ENCODE measurements at places on chromosomes 1 and 21.

DNA sequence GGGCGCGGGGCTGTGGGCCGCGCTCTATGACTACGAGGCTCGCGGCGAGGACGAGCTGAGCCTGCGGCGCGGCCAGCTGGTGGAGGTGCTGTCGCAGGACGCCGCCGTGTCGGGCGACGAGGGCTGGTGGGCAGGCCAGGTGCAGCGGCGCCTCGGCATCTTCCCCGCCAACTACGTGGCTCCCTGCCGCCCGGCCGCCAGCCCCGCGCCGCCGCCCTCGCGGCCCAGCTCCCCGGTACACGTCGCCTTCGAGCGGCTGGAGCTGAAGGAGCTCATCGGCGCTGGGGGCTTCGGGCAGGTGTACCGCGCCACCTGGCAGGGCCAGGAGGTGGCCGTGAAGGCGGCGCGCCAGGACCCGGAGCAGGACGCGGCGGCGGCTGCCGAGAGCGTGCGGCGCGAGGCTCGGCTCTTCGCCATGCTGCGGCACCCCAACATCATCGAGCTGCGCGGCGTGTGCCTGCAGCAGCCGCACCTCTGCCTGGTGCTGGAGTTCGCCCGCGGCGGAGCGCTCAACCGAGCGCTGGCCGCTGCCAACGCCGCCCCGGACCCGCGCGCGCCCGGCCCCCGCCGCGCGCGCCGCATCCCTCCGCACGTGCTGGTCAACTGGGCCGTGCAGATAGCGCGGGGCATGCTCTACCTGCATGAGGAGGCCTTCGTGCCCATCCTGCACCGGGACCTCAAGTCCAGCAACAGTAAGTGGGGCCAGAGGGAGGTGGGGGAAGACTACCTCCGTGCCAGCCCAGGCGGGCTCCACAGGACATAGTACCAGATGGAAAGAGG, 808 bp downstream of the MAP3K21 start:
- DNase-seq: peak; percentile 41

GRCh38 chr1:221316491-221317056, 425.3 kb downstream of the DUSP10 start:
- DNase-seq: no peak

DNA sequence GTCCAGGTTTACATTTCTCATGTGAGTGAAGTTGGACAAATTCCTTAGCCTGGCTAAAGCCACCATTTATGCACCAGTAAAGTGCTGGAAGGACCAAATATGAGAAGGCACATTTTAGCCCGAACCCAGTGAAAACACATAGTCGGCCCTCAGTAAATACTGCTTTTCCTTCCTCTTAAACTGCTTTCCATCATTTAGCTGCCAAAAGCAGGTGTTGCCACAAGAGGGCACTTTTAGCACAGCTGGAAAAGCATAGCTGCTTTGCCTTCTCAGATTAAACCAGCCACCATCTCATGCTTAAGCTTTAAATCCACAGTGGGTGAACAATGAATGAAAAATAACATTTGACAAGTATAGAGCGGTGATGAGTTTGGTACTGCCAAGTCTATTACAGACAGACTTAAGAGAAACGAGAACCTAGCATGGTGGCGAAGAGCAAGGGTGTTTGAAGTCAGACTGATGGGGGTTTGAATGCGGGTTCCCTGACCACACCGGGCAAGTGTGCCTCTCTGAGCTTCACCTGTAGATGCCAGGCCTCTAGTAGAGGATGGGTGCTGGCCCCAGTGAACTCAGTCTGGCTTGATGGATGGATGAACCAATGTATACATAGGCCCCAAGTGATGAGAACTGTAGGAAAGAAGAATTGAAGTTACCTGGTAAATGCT, 57.8 kb downstream of the SLC35D1 start:
- peak; percentile 67 for DNase-seq

GRCh38 chr1:187617776-187618175, 789.0 kb downstream of the PLA2G4A start:
- no peak for DNase-seq

DNA sequence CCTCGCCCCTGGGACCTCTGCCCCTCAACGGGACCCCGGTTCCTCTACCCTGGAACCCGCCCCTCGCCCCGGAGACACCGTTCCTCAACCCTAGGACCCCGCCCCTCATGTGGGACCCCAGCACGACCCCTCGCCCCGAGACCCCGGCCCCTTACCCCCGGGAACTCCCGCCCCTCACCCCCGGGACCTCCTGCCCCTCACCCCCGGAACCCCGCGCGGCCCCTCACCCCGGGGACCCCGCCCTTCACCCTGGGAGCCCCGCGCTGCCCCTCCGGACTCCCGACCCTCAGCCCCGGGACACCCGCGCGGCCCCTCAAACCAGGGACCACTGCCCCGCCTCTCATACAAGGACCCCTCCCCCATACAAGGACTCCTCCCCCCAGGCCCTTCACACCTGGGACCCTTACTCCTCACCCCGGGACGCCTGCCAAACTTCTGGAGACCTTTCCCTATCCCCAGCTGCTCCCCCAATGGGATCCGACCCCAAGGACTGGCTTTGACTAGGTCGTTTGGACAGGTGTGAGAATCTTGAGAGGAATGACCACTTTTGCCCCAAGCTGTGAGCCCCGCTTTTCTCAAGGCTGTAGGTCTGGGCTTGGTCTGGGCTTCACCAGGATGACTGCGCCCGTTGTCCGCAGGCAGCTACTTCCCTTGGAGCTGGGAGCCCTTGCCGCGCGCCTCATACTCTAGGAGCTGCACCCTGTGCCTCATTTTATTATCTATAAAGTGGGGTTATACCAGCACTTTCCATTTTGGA, 843 bp downstream of the DIP2A start:
- DNase-seq: peak; percentile 43

GRCh38 chr1:80258659-80259058, 1252.1 kb upstream of the ADGRL4 start:
- DNase-seq: no peak

GRCh38 chr21:38766987-38767722, 38.6 kb upstream of the ETS2 start:
- DNase-seq: peak; percentile 73

DNA sequence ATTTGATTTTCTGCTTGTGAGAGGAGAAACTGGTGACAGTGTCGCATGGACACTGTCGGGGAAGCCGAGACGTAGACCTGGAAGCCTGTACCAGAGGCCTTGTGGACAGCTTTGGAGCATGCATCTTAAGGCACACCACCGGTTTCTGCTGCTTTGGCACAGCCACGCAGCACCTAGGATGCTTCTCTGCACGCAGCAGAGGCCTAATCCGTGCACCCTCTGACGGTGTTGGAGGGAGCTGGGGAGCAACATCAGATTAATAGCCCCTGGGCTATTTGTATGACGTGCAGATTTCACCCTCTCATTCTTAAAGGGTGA, 30.3 kb downstream of the TEX35 start:
- DNase-seq: no peak

DNA sequence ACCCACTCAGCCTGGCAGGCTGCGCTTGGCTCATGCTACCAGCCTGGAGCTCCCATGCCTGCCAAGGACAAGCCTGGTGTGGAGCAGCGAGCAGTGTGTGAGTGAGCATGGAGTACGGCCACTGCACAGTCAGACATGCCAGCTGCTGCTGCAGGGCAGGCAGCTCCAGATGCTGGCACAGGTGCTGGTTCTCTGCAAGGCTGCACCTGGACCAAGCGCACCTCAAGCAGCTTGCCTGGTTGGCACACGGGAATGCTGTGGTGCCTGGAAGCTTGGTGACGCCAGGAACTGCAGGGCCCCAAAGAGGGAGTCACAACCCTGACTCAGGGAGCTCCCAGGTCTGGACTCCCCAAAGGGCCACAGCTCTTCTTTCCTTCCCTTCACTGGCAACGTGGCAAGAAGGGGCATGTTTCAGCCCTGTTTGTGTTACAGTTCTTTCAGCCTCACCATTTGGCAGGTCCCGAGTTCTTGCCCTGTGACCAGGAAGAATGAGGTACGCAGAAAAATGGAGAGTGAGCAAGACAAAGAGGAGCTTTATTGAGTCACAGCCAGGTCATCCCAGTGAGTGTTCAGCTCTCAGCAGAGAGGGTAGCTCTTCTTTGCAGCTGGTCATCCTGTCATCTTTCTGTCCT, 26.1 kb downstream of the ACOT7 start:
- DNase-seq: no peak

- no peak for DNase-seq
Measured at GRCh38 chr1:31804098-31804497, 11.7 kb downstream of the SPOCD1 start.

- no peak for DNase-seq
Measured at GRCh38 chr1:112850034-112850757, 105.8 kb downstream of the SLC16A1 start.

- peak; percentile 27 for DNase-seq
Measured at GRCh38 chr1:4655674-4656532, 1.5 kb downstream of the AJAP1 start.

DNA sequence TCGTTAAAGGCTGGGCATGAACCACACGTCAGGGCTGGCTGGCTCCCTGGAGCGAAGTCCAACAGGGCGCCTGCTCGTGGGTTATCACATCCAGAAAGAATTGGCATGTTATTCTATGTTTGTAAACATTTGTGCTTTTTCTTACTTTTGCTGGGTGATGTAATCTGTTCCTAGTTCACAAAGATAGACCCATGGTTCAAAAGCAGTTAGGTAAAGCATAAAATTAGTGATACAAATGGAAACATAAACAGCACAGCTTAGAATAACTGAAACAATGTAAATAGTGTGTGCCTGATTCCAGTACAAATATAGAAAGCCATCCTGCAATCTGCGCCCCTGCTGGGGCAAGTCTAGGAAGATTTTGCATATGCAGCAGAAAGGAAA, 184.0 kb upstream of the C1orf174 start:
- DNase-seq: no peak

DNA sequence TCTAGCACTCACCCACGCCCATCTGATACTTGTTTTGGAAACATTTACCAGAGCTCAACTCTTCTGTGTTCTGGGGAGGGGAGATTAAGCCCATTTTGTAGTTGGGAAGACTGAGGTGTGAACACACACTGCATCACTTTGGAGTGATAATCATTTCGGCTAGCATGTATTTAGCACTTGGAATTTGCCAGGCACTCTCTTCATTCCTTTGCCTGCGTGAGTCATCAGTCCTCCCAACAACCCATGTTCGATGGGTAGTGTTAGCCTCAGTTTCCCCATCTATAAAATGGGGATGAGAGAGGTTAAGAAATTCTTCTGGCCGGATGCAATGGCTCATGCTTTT, 182.8 kb upstream of the TMEM51 start:
- no peak for DNase-seq

DNA sequence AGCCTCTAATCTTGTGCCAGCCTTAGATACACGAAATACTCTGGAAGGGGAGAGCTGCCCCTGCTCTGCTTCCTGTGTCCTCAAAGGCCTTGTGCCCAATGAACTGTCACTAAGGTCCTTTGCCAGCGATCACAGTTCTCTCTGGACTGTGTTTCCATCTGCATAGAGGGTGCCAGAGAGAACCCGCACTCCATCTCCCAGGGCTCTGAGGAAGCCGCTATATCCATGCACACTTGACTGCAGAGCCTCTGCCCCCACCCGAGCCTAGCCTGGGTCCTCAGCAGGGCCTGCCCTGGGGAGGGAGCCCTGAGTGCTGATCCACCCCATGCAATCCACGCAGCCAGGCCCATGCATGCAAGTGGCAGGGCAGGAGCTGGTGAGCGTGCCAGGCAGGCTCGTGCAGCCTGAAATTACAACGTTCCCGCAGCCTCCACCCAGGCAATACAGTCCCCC, 30.6 kb upstream of the KIF21B start:
- DNase-seq: no peak

DNA sequence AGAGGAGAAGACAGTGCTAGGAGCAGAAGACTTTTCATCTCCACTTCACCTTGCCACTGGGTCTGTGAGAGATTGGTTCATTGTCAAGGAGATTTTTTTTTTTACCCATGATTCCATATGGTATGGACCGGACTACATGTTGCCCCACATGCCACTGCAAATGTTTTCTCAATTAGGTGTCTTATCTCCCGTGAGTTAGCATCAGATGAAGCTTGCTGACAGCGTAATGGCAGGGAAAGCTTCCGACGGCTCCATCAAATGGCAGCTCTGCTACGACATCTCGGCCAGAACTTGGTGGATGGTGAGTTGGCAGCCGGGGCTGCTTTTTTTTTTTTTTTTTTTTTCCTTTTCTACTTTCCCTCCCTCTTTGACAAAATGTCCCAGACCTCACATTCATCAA, 217.2 kb upstream of the NFIA start:
- DNase-seq: no peak

GRCh38 chr21:26849428-26850115, 4.4 kb upstream of the ADAMTS1 start:
- no peak for DNase-seq

GRCh38 chr1:177848577-177848976, 121.3 kb downstream of the SEC16B start:
- DNase-seq: no peak

GRCh38 chr1:146051452-146051851, 29.9 kb upstream of the HJV start:
- no peak for DNase-seq

GRCh38 chr1:201245082-201245481, 38.2 kb upstream of the PKP1 start:
- no peak for DNase-seq

DNA sequence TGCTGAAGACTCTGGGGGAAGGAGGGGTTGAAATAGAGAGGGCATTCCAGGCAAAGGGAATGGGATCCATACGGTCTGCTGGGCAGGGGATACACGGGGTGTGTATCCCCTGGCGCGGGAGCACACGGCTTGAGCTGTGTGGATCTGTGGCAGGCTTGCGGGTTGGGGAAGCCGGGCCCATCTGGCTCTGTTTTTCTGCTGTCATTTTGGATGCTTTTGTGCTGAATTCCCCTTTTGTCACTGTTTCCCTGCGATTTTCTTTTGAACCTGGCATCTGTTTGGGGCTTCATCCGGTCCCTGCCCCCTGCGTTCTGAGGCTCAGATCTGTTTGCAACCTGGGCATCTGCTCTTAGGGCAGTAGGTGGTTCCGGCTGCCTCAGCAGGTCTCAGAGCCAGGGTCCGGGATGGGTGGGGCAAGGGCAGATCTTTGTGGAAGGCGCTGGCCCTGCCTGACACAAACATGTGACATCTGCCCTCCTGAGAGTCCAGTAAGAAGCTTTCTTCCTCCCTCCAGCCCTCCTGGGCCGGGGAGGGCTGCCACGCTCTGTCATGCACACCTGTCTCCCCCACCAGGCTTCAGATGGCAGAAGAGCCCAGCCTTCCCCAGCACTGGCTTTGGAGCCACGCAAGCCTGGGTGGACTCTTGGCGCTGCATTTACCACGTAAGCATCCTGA, 84.0 kb downstream of the IGSF21 start:
- no peak for DNase-seq

GRCh38 chr1:9590201-9590600, 1.5 kb downstream of the TMEM201 start:
- DNase-seq: no peak

GRCh38 chr1:68049941-68050878, at the start of gene DIRAS3:
TSS of gene DIRAS3 (minus strand) at chr1:68050627. CDS start at chr1:68047297, 3,330 bp downstream.
- no peak for DNase-seq

- no peak for DNase-seq
Measured at GRCh38 chr1:221823149-221823548, 81.3 kb upstream of the DUSP10 start.

- DNase-seq: no peak
Measured at GRCh38 chr1:204460346-204460745, 34.3 kb downstream of the PIK3C2B start.

Data from activated T-cell treated with anti-CD3 and anti-CD28 coated beads, Interleukin-2, amount 50 U/mL, for 48 hours (primary cell).